ENCODE measurements at places on chromosomes 5 and 9.

DNA sequence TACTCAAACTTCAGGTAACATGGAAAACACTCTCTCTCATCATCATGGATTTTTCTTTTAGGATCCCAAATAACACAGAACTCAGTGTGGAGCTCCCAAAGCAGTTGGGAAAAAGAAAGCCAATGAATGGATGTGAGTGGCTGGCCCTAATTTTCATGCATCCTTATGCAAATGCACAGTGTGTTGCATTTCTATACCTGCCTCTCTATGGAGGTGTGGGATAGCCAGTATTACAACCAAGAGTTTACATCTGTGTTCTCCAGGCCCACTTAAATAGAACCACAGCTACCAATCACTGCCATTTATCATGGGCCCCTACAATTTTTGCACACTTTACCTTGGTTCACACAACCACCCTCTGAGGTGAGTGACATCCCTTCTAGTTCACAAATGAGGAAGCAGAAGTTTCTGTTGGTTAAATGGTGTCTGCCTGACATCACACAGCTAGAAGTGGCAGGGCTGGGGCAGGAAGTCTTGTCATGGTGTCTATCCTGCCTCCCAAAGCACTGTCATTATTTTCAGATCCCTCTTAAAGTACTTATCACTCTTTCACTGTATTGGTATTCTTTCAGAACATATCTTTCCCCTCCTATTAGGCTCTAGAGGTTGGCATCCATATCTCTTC is 17.3 kb downstream of the MAMDC2 start:
- no peak overlapping the region for H3K27ac ChIP-seq
- no peak overlapping the region for H3K4me3 ChIP-seq
- peaks cover 21% of the 10 kb centered on the region for H3K27me3 ChIP-seq
- no peak for DNase-seq
- peaks cover under 1% of the 10 kb centered on the region for H3K4me1 ChIP-seq

DNA sequence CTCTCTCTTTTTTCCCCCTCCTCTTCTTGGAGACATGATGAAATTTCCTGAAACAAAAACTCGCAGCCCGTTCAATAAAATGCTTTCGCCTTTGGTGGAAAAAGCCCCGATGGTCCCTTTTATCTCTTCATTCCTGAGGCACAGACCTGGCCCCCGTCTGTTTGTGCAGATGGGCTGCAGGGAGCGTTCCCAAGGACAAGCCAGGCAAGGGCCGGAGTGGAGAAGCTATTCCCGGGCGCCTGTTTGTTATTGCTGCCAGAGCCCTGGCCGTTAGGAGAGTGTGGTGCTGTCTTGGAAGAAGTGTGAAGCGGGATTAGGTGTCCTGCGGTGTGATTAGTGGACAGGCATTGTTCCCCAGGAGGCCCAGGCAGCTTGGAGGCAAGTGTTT is 71.9 kb downstream of the SMIM23 start:
- no peak for DNase-seq
- H3K27ac ChIP-seq: peak overlapping the region; percentile 85
- no peak overlapping the region for H3K4me3 ChIP-seq
- peaks cover 4% of the 10 kb centered on the region for H3K36me3 ChIP-seq

DNA sequence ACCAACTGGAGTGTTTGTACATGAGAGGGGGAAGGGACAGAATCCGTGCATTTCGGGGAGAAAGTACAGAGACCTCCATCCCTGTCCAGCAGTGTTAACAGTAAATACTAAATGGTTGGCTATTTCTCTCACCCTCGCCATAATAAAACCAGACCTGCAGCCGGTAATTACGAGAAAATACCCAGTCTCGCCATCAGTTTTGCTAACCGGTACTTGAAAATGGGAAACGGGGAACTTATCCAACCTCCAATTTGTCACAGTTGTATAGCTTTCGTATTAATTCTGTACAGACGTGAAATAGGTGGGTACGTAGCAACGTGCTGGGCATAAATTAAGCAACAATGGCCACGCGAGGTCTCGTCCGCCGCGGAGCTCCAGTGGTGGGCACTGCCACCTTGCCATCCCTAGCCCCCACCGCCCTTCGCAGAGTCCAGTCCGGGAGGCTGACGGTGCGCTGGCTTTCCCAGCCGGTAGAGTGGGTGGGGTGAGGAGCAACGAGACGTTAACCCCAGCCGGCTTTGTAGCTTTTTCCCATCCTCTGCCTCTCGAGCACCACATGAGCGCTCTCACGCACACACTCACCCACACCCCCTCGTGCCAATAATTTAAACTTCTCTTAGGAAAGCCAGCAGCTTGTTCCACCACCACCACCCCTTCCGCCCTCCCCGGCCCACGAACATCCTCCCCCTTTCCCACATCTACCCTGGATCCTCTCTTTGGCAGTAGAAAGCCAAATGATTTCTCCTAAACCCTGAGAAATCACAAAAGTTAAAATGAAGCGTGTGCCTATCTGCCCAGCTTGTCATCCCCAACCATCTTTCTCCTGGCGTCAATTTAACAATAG is 1.8 kb downstream of the ELAVL2 start:
- H3K27me3 ChIP-seq: peaks cover 19% of the 10 kb centered on the region
- no peak overlapping the region for H3K4me3 ChIP-seq
- no peak for DNase-seq
- H3K27ac ChIP-seq: no peak overlapping the region

DNA sequence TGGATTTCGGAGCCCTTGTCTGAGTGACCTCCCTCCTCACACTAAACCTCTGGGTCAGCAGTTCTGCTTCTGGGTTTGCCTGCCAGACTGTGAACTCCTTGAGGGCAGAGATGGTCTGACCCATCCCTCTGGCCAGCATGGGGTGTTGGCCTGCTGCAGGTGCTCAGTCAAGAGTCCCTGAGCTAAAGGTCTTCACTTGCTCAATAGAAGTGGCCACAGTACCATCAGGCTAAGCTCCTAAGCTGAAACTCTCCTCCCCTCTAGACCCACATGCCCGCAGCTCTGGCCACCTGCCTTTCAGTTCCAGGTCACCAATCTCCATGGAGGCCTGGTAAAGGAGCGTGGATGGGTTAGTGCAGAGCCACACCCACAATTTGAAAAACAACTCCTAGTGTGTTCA is 316.6 kb downstream of the SPOCK1 start:
- no peaks in the 10 kb centered on the region for H3K4me1 ChIP-seq
- no peak for DNase-seq
- no peak overlapping the region for H3K4me3 ChIP-seq
- no peak overlapping the region for H3K27ac ChIP-seq
- H3K27me3 ChIP-seq: no peaks in the 10 kb centered on the region

GRCh38 chr5:170109059-170110031 is 3.6 kb downstream of the FOXI1 start:
- peaks cover 4% of the 10 kb centered on the region for H3K36me3 ChIP-seq
- H3K27me3 ChIP-seq: peaks cover 59% of the 10 kb centered on the region
- no peak overlapping the region for H3K4me3 ChIP-seq
- DNase-seq: no peak
- H3K4me1 ChIP-seq: peaks cover 3% of the 10 kb centered on the region

DNA sequence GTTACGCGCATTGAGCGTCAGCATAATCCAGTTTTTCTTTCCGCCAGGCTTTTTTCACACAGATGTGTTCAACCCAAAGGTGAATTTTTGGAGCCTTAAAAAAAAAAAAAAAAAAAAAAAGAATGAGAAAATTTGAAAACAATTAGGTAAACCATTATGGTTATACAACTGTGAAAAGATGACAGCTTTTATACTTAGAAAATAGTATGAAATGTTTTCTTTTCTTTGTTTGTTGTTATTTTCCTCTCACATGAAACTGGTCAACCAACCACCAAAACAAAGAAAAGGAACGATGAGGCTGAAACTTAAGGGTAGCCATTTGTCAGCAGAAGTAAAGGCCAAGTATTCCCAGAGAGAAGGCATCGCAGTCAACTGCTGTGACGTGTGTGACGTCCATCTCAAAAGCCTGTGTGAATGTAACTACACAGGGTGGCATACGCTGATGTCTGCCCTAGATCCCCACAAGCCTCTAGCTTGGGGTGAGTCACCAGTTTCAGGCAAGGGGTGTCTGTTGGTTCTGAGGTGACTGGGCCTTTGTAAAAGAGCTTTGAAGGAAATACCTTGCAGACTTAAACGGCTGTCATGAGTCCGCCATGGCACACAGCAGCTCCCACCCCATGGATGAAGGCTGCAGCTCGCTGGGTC is 182.9 kb downstream of the AOPEP start:
- H3K4me3 ChIP-seq: no peak overlapping the region
- peaks cover 5% of the 10 kb centered on the region for H3K36me3 ChIP-seq
- H3K27me3 ChIP-seq: no peaks in the 10 kb centered on the region
- no peaks in the 10 kb centered on the region for H3K4me1 ChIP-seq

GRCh38 chr5:77627869-77628674 is 10.4 kb downstream of the OTP start:
- no peak for DNase-seq
- H3K27ac ChIP-seq: no peak overlapping the region
- H3K27me3 ChIP-seq: peaks cover 68% of the 10 kb centered on the region
- peaks cover 11% of the 10 kb centered on the region for H3K36me3 ChIP-seq

DNA sequence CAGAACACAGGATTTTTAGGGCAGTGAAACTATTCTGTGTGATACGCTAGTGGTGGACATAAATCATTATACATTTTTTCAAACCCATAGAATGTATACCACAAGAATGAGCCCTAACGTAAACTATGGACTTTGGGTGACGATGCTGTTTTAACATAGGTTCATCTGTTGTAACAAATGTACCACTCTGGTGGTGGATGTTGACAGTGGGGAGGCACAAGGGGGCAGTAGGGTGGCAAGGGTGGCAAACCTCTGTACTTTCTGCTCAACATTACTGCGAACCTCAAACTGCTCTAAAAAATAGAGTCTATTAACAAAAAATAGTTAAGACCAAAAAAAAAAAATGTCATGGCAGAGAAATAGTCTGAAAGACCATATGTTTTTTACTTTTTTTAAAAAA is 9.1 kb upstream of the MVB12B start:
- H3K4me3 ChIP-seq: no peak overlapping the region
- H3K27ac ChIP-seq: peak overlapping the region; percentile 15
- peaks cover 2% of the 10 kb centered on the region for H3K36me3 ChIP-seq
- peaks cover 10% of the 10 kb centered on the region for H3K4me1 ChIP-seq
- H3K27me3 ChIP-seq: no peaks in the 10 kb centered on the region
- DNase-seq: peak; percentile 49

- H3K4me1 ChIP-seq: peaks cover 76% of the 10 kb centered on the region
- H3K36me3 ChIP-seq: peaks cover 38% of the 10 kb centered on the region
- H3K27me3 ChIP-seq: no peaks in the 10 kb centered on the region
These were observed 25.7 kb downstream of the RAPGEF1 start for GRCh38 chr9:131714161-131714646.

GRCh38 chr9:14080959-14081542 is 232.9 kb downstream of the NFIB start:
- H3K36me3 ChIP-seq: peaks cover 3% of the 10 kb centered on the region
- no peaks in the 10 kb centered on the region for H3K4me1 ChIP-seq
- H3K4me3 ChIP-seq: no peak overlapping the region
- H3K27ac ChIP-seq: no peak overlapping the region
- DNase-seq: no peak

DNA sequence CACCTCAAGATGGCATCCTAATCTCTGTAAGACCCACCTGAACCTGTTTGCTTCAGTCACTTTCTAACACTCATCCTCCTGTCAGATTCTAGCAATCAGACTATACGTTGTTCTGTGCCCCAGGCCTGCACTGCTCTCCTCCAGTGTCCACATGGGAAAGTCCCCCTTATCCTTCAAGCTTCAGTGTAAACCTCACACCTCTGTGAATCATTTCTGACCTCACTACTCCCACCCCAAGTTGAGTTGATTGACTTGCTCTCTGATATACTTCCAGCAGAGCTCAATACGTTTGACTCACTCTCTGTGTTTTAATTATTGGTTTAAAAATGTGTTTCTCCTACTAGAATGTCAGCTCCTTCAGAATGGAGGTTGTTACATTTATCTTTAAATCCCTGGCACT is 240.2 kb downstream of the FBXL17 start:
- peaks cover 4% of the 10 kb centered on the region for H3K4me1 ChIP-seq
- H3K27me3 ChIP-seq: no peaks in the 10 kb centered on the region
- no peak overlapping the region for H3K27ac ChIP-seq

GRCh38 chr9:18459962-18460584 is 13.9 kb upstream of the ADAMTSL1 start:
- no peak for DNase-seq
- H3K36me3 ChIP-seq: no peaks in the 10 kb centered on the region
- no peaks in the 10 kb centered on the region for H3K4me1 ChIP-seq
- no peaks in the 10 kb centered on the region for H3K27me3 ChIP-seq
- H3K27ac ChIP-seq: no peak overlapping the region

DNA sequence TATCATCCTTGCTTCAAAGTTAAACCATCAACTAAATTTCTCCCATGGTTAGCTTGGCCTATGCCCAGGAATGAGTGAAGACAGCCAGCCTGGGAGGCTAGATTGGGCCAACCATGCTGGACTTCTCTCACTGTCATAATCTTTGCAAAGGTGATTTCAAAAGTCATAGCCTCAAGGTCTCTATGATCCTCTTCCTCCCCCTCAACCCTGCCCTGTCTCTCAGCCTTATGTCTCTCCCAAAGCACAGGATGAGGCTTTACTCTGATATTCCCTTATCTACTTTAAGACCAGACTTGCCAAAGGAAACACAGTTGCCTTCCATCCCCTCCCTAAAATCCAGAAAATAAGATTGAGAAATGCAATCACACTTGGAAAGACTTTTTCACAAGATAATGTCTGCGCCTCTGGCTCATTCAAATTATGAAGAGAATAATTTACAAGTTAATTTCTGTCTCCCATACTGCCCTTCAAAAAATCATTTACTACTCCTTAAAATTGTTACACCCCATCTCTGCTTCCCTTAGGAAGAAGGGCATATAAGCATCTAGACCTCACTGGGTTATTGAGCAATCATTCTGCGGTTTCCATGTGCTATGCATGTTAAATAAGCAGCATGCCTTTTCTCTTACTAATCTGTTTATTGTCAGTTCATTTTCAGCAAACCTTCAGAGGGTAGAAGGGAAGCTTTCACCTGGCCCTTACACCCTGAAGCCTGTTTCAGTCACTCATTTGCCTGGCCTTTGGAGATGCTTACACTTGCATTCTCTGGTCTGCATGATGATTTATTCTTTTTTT is 113.8 kb upstream of the ANKRD55 start:
- H3K27ac ChIP-seq: no peak overlapping the region
- no peak for DNase-seq
- no peaks in the 10 kb centered on the region for H3K4me1 ChIP-seq
- no peaks in the 10 kb centered on the region for H3K36me3 ChIP-seq

GRCh38 chr9:121573717-121574485 is 74.3 kb upstream of the GGTA1 start:
- peaks cover 12% of the 10 kb centered on the region for H3K27me3 ChIP-seq
- no peak overlapping the region for H3K27ac ChIP-seq
- no peaks in the 10 kb centered on the region for H3K36me3 ChIP-seq
- no peaks in the 10 kb centered on the region for H3K4me1 ChIP-seq
- DNase-seq: no peak
